Body of pancreas (tissue), 4 donors: ENCODE measurements at places on chromosomes 12 and 14. TPM values are rescaled to one million over a fixed set of nuclear protein-coding genes. Genes with fewer than 3 reads are reported as not detected.

Gene KRT74
- total RNA-seq = not detected

Gene CCDC177
- total RNA-seq = not detected

Gene CPSF6
- total RNA-seq = 23.1 TPM

Gene TTC9
- 2.6 TPM for total RNA-seq

Gene ETFBKMT
- total RNA-seq = 4.9 TPM

Gene MSRB3
- 3.6 TPM for total RNA-seq

GRCh38 chr12:388541-389141, 479 bp downstream of the KDM5A start:
- peak; percentile 18 for DNase-seq

DNA sequence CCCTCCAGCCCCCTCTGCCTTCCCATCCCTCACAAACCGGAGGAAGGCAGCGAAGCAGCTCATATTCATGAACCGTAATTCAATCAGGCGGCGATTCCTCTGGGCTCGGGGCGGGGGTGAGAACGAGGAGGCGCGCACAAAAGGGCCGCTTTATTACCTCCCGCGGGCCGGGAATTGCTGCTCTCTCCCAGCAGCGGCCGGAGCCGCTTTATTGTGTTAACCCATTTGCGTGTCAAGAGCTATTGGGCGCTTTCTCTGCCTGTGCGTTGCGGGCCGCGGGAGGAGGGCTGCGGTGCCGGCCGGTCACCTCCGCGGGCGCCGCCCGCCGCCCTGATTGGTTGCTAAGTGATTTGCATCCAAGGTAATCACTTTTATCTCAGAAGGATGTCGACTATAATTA, 4.8 kb downstream of the FAM222A start:
- DNase-seq = no peak

DNA sequence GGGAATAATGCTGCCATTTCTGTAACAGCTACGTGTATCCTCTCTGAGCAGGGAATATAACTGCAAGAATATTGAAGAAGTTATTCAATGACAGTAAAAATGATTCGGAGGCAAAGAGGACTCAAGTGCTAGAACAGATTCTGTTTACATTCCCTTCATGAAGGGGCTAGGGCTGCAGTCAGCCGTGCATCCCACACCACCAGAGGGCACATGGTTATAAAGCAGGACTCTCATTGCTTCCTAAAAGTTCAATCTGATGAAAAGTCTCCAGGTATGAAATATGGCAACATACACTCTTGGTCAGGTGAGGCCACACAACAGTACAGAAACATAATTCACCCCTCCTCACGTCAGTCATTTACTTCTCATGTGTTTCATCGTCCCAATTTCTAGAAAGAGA, 34.0 kb downstream of the TCHP start:
- DNase-seq = peak; percentile 40

GRCh38 chr14:105087308-105087962, 22.2 kb upstream of the GPR132 start:
- no peak for DNase-seq

DNA sequence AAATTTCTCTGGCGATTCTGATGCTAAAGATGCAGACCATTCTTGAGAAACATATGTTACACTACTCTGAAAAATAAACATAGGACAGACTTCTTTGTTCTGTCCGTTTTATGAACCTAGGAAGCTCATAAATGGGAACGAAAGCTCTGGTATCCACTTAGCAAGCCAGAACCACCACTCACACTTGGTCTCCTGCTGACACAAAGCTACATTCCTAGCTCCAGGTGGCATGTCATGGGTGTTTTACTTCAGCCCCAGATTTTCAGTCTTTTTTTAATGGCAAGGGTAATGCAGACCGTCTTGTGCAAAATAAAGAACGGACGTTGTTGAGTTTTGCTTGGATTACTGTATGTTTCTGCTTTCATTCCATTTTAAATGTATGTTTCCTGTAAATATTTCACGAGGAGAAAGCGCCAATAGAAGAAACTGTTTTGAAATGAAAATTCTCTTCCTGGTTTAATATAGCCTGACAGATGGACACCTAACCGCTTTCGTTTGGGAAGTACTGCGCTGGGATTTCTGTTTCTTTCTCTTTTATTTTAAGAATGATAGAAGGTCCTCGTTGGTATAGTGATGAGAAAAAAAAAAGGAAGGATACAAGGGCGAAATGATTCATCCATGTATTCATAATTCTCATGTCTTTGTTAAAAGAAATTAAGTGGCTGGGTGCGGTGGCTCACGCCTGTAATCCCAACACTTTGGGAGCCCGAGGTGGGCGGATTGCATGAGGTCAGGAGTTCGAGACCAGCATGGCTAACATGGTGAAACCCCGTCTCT, 871 bp upstream of the COQ5 start:
- DNase-seq = peak; percentile 54

- DNase-seq = no peak
These were observed 723.3 kb upstream of the FLRT2 start for GRCh38 chr14:84806622-84807021.

DNA sequence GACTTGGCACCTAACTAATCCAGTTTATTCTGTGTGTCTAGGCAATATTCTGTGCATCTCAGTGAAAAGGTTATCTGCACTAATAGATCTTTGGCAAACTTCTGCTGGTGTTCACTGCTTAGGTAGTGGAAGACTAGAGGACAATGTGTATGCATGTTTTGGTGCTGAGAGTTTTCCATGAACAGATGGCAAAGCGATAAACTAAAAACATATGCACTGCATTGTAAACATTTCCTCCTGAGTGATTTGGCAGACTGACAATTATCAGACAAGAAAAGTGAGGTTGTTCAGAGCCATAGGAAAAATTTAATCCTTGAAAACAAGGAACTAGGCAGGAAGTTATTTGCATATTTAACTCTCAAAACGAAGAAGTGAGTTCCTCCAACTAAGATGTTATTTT, 400.4 kb downstream of the ATP23 start:
- no peak for DNase-seq

- DNase-seq = peak; percentile 86
These were observed 754 bp downstream of the KRT18 start for GRCh38 chr12:52949413-52950331.

- DNase-seq = no peak
These were observed 285.8 kb downstream of the NRXN3 start for GRCh38 chr14:78455896-78456435.
